Stimulated activated CD8-positive, alpha-beta memory T cell treated with anti-CD3 and anti-CD28 coated beads, Interleukin-12 subunit alpha, Interleukin-12 subunit beta, amount 100 ng/mL, for 4 hours (primary cell): ENCODE measurements at places on chromosomes 5 and 9.

DNA sequence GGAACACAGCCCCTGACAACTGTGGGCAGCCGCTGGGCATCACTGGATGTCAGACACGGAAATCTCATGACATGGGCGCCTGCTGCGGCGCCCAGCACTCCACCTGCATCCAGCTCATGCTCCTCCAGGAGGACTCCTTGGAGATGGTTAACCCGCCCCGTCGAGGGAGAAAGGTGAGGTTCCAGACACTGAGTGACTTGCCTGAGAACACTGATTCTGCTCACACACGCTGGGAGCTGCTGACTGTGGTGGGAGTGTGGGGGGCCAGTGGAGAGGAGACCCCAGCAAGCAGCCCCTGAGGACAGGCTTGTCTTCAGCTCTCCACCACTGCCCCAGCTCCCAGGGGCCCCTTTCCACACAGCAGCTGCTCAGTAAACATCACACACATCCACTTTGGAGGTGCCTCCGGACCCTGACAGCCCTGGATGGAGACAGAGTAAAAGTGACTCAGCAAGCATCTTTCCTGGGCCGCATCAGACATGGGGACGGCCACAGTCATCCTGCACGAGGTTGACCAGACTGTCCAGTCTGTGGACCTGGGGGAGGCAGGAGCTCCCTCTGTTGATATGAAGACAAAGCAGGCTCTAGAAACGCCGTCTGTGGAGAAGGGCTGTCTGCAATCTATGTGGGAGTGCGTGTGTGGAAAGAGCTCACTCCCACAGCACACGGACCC lies 283.7 kb upstream of the IRX4 start:
- DNase-seq, result no peak

DNA sequence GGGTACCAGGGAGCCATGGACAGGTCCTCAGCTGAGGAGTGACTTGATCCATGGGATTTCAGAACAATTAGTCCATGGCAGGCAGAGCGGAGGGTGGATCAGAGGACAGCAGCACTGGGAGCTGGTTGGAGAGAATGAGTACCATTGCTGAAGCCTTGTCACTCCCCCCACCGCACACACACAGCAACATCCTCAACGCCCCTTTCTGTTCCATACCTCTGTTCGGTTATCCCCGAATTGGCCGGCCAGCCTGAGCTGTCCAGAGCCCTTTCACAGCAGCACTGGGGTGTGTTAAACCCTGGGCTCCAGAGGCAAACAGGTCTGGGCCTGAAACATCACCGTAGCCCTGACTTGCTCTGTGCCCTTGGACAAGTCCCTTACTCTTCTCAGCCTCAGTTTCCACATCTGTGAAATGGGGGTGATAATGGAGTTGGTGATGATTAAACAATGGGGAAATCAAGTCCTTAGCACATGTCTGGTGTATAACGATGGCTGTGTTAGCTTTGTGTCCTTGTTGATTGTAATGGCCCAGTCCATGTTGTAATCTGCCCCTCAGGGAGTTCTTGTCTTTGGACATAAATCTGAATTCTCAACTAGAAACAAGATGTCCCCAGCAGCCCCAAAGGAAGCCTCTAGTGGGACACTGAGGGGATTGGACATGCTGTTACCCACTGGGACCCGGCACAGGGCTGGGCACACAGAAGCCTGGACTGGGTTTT lies 16.9 kb downstream of the GSN start:
- no peak for DNase-seq

- no peak for DNase-seq
Observed at GRCh38 chr9:134440636-134441226, 114.5 kb downstream of the RXRA start.

- no peak for DNase-seq
Observed at GRCh38 chr5:4017076-4017803, 421.6 kb downstream of the IRX1 start.

- no peak for DNase-seq
Observed at GRCh38 chr5:42767491-42768105, 11.0 kb downstream of the CCDC152 start.
